Inflammatory macrophage treated with lipopolysaccharide for 1 hour (primary cell): ENCODE measurements at places on chromosomes 3 and 15.

- DNase-seq = no peak
Measured at GRCh38 chr3:139465636-139466035, 10.7 kb downstream of the RBP2 start.

DNA sequence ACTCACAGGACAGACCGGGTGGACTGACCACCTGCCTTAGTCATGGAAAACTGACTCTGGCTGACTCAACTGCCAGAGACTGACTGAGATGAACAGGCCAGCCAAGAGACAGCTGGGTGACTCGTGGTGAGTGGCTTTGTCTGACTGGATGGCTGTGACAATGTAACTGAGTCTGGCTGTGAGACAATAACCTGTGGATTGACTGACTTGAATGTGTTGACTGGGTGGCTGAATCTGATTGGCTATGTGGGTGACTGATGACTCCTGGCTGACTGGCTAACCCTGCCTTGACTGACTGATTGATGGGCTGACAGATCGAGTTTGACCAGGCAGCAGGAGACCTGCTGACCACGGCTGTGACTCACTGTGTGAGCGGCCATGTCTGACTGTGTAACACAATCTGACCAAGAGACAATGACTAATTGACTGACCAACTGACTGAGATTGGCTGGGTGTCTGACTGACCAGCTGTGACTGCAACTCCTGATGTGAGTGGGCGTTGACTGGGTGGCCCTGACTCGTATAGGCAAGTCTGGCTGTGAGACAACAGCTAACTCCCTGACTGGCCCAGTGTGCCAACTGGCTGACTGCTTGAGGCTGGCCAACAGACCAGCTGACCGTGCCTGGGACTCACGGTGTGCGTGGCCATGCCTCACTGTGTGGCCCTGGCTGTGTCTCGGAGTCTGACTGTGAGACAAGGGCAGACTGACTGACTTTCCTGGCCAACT lies 509.1 kb downstream of the SHQ1 start:
- peak; percentile 88 for DNase-seq

DNA sequence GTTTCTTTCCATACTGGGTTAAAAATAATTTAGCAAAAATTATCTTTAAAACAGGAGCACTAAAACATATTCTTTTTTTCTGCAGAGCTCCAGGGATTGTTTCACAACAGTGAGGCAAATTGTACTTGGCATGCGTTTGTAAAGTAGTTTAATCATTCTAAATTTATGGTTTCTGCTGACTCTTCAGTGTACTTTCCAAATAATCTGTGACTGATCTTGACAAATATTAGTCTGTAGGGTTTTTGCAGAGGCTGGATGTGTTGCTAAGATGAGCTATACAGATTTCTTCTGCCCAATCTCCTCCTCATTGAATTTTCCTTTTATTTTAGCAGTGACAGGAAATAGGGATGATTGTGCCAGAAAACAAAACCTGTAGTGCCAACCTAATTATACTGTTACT lies 328.0 kb upstream of the MANF start:
- no peak for DNase-seq

DNA sequence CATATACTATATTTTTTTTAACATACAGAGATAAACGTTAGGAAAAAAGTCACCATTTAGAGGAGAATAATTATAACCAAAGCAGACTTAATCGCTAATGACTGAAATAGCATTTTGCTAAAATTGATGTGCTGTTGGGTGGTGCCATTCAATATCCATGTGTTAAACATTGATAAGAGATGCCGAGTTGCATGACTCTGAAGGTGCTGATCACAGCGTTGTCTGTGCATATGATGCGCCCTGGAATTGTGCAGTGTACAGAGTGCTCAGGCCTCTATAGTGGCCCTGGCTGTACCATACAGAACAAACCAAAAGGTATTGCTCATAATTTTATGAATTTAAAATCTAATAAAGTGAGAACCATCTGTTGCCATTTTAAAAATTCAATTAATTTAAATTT lies 168.3 kb downstream of the MEIS2 start:
- no peak for DNase-seq

GRCh38 chr3:37675833-37676596 lies 185.7 kb upstream of the CTDSPL start:
- DNase-seq = no peak

GRCh38 chr3:99939876-99940275 lies 122.2 kb downstream of the CMSS1 start:
- DNase-seq = no peak

- DNase-seq = no peak
Measured at GRCh38 chr3:60226912-60227311, 1024.3 kb downstream of the FHIT start.

GRCh38 chr15:101434032-101434920 lies 55.2 kb downstream of the PCSK6 start:
- DNase-seq = no peak

DNA sequence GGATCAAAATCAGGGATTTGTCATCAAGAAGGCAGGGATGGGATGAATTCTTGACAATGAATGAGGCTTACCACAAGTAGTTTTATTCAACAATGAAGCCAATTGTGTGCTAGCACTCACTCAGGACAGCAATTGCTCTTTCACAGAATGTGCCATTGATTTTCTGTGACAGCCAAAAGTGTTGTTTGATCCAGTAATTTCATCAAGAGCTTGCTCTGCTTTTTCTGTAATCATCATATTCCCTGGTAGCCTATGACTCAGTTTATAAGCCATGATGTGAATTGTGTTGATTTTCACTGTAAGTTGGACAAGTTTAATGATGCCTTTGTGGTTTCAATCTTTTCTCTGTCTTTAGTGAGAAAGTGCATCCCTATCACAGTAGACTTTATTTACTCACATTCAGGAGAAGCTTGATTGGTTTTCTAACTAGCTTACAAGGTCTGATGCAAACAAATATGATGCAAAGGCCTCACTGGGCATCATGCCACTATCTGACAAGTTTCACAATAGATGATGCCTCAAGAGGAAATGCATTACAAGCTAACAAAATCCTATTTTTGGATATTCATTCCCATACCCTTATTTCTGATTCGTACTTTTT lies 13.6 kb upstream of the CSRNP1 start:
- peak; percentile 97 for DNase-seq

- no peak for DNase-seq
Measured at GRCh38 chr15:80820092-80820491, 40.9 kb downstream of the CEMIP start.

- no peak for DNase-seq
Measured at GRCh38 chr3:182330646-182331045, 462.7 kb upstream of the ATP11B start.

DNA sequence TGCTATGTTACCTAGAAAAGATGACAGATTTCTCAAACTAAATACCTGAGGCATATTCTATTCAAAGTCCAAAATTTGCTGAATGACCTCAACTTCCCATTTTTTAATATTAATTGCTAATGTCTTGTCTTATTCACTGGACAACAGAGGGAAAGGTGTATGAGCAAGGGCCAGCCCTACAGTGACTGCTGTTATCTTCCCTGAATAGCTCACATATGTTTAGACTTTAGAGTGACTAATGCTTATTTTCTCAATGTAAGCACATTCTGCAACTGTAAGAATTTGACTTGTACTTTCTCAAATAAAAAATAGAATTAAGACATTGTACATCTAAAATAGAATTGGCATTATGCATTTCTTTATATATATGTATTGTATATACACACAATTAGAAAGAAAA lies 26.5 kb upstream of the AADACL2 start:
- DNase-seq = no peak

DNA sequence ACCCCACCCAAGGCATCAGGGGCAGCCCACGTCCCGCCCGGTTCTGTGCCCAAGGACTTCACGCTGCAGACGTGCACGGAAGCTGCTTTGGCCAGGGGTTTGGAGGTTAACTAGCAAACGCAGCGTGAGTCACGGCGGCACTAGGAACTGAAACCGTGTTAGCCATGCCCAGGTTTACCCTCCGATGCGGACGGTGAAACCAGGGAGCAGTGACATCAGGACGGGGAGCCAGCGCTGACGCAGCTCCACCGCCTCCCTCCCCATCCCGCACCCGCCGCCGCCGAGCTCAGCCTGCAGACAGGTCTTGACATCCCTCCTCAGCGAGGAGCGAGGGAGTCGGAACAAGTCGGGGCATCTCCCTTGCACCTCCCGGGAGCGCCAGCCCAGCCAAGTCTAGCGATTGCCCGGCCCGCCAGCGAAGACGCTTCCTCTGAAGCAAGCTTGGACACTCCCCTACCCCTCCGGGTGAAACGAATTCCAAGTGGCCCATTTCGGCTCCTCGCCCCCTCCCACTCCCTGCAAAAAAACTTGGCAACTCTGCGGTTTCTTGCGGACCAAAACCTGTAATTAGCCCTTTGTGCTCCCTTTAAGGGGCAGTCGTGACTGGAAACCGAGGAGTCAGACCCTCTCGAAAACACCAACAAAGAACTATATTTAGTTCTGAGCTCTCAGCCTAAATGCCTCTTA lies 1.4 kb upstream of the RAP2B start:
- peak; percentile 87 for DNase-seq

DNA sequence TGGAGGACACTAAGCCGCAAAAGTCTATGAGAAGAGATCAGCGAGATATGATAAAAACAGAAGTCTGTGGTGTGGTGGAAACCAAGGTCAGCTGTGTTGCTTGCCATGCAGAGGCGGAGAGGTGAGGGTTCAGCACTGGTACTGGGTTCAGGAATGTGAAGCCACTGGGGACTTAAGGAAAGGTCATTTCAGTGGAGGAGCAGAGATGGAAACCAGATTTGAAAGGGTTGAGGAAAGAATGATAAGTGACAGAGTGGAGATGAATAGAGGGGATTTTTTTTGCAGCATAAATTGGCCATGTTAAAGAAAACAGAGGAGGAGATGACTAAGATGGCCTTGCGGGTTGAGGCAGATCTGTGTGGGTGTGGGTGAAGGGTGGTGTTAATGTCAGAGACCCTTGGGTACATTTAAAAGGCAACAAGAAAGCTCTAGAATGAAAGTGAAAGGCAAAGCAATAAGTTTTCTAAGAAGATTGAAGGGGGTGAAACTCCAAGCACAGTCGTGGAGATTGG lies 265.5 kb downstream of the ADAMTSL3 start:
- DNase-seq = no peak

GRCh38 chr3:15438983-15439382 lies 11.6 kb downstream of the EAF1 start:
- DNase-seq = peak; percentile 76

- no peak for DNase-seq
Measured at GRCh38 chr3:149258714-149259113, 37.1 kb upstream of the CP start.

GRCh38 chr3:175410251-175410650 lies 551.1 kb downstream of the NAALADL2 start:
- DNase-seq = no peak

DNA sequence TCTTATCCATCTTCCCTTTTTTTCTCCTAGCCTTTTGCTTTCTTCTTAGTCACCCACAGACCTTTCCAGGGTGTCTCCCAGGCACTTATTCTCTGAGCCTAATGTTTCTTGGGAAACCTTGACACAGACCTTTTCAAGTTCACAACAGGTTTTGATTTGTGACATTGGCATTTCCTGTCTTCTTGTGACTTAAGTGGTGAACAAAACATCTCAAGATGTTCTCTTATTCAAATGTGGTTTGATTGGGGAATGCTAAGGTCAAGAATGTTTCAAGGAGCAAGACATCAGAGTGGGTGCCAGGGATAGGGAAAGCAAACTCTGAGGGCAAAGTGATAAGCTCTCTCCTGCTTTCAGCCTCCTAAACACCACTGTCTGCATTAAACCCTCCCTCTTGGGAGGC lies 68.2 kb upstream of the GSK3B start:
- no peak for DNase-seq

GRCh38 chr3:59017617-59017984 lies 32.2 kb downstream of the CFAP20DC start:
- no peak for DNase-seq

DNA sequence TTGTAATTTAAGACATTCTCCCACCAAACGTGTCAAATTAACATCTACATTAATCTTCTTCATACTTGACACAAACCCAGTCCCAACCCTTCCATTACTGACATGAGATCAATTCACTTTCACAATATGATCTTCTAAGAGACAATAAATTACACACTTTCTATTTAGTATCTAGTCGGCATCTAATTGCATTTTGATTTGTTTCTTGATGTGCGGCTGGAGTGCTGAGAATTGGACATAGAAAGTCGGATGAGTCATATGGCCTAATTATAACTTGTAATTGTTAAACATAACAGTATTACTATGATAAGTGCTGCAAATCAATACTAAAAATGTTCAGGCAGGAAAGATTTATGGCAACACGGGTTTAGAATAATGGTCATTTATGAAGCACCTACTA lies 78.4 kb upstream of the RORA start:
- DNase-seq = no peak

GRCh38 chr15:80779658-80780415 lies 667 bp downstream of the CEMIP start:
- DNase-seq = no peak

GRCh38 chr3:141849056-141849815 lies 27.2 kb upstream of the ATP1B3 start:
- peak; percentile 63 for DNase-seq

- peak; percentile 79 for DNase-seq
Measured at GRCh38 chr3:37779289-37780152, 82.2 kb upstream of the CTDSPL start.

DNA sequence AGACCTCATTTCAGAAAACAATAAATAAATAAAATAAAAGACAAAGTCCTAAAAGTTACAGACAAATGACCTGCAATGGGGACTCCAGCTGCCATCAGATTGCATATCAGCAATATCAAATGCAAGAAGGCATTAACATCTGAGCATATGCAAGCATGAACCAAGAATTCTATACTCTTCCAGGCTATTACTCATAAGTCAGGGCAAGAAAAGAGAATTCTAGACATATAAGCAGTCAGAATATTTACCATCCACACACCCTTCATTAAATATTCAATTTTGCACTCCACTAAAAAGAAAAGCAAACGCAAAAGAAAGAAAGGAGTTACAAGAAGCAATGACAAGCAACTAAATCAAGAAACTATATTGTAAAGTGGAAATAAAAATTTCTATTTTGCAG lies 21.1 kb downstream of the PLA2G4F start:
- DNase-seq = no peak

DNA sequence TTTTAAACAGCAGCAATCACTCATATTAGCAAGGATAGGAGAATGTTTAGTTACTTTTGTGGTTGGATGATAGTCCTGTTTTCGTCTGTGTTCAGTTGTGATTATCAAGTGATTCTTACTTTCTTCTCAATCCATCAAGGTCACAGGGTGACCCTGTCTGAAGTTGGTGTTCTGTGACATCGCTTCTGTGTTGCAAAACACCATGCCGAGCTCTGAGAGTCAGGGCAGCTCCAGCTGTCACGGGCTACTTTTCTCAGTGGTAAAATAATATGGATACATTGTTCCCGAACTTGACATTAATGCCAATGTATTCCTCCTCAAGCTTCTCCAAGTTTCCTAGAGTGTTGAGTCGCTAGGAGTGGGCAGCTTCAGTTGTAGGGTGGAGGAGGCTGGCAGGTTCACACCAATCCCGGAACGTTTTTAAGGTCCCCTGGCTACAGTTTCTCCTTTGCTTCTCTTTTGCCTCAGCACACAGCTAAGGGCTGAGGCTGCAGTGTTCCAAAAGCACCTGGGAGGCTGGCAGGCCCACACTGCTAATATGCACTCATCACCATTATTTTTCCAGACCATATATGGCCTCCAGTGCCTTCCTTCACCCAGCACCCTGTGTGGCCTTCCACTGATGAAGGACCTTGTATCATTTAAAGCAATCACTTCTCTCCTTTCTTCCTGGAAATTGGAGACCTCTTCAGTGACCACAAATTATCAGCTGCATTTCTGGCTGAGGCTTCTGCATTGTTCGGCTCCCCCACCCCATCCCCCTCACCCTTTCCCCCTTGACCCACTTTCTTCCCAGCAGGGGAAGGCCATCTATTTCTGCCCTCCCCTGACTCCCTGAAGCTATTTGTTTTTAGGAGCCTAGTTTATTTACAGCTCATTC lies 25.8 kb downstream of the COLQ start:
- DNase-seq = no peak
